Stimulated activated CD8-positive, alpha-beta memory T cell treated with anti-CD3 and anti-CD28 coated beads, Interleukin-12 subunit alpha, Interleukin-12 subunit beta, amount 100 ng/mL, for 4 hours (primary cell): ENCODE measurements at places on chromosomes 4 and X.

DNA sequence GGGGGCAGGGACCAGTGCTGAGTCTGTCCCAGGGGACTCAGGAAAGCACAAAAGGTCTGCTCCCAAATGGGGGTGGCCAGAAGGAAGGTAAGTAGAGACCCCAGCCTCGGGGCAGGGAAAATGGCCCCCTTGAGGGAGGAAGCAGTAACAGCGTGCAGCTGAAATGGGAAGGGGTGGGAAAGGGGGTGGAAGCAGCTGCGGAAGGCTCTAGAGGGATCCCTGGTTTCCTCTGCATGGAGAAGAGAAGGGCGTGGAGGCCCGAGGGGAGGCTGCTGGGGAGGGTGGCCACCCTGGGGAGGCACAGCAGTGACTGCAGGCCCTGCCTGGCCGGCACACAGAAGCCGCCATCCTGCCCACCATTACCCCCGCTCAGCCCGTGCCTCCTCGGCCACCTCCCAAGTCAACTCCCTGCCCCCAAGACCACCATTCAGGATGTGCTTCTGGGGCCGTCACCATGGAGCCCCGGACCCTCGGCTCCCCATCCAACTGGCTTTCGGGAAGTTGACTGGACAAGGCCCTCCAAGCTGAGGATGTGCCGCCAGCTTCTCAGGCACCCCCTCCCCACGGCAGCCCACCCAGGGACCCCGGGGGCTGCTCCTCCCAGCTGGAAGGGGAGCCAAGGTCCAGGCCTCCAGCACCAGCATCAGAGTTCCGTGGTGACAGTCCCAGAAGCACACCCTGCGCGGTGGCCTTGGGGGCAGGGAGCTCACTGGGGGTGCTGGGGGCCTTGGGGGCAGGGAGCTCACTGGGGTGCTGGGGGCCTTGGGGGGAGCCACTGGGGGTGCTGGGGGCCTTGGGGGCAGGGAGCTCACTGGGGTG, 23.6 kb downstream of the CFAP99 start:
- no peak for DNase-seq

GRCh38 chr4:154076921-154077320, 288.0 kb upstream of the SFRP2 start:
- no peak for DNase-seq

DNA sequence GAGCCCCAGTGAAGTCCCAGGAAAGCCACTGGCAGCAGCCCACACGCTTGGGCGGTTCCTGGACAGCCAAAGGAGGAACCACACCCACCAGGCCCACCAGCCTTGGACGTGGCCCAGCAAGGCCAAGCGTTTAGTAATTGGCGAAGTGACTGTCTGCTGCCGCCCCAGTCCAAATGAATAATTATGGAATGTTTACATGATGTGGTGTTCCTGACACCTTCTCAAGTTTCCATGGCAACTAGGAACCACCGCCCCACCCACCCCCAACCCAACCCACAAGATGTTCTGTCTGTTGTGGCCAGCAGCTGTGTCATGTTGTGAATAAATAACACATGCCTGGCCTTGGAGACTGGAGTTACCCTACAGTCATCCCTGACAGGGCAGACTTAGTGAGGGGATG, 22.3 kb downstream of the APLN start:
- no peak for DNase-seq

DNA sequence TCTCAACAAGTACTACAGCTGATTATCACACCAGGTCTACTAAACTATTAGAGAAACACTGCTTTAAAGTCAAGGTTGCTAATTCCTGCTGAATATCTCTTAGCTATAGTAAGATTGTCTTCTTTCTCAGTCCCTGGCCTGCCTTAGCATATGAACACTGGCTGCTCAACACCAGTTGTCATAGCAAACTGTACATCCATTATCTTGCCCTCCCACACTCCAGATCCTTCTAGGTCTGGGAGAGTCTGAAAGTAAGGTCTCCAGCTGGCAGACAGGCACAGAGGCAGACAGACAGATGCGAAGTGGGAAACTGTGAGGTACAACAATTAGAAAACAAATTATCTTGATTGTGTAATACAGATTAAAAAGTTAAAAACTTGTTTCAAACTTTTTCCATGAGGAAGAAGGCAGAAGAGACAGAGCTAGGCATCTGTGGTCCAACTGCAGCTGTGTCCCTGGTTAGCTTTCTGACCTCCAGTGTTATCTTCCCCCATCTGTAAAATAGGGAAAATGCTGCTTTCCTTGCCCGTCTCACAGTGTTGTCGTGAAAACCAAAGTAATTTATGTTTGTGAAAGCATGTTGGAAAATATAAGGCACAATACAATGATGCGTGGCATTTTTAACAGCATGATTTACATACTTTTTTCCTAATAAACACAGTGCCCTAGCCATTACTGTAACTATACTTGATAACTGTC, 133.8 kb downstream of the KLHL13 start:
- no peak for DNase-seq

- DNase-seq: no peak
These were observed 49.5 kb downstream of the COQ2 start for GRCh38 chr4:83234902-83235644.

DNA sequence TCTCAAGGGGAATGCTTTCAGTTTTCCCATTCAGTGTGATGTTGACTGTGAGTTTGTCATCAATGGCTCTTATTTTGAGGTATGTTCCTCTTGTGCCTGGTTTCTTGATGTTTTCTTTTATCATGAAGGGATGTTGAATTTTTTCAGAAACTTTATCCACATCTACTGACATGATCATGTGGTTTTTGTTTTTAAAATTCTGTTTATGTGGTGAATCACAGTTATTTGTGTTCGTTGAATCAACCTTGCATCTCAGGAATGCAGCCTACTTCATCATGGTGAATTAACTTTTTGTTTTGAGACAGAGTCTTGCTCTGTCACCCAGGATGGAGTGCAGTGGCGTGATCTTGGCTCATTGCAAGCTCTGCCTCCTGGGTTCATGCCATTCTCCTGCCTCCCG, 263.1 kb upstream of the KLF3 start:
- no peak for DNase-seq

- DNase-seq: no peak
These were observed 47.5 kb downstream of the ZGRF1 start for GRCh38 chr4:112589206-112589605.

- DNase-seq: no peak
These were observed 196.5 kb upstream of the HS3ST1 start for GRCh38 chr4:11625211-11625610.

DNA sequence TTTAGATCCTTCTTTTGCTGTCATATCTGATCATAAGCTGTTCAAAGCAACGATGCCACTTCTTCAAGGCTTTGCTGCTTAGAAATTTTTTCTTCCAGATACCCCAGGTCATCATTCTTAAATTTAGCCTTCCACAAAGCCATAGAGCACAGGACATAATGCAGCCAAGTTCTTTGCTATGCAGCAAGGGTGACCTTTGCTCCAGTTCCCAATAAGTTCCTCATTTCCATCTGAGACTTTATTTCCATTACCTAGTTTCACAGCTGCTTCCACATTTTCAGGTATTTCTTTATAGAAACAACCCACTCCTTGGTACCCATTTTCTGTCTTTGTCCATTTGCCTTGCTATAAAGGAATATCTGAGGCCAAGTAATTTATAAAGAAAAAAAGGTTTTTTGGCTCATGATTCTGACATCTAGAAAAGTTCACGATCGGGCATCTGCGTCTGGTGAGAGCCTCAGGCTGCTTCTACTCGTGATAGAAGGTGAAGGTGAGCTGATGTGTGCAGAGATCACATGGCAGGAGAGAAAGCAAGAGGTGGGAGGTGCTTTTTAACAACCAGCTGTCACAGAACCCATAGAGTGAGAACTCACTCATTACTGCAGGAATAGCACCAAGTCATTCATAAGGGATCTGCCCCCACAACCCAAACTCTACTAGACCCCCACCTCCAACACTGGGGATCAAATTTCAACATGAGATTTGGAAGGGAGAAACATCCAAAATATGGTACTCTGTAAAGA, 11.8 kb upstream of the TASL start:
- DNase-seq: no peak
